HTR-8/SVneo (cell line): ENCODE measurements at places on chromosomes 6 and 20.

- no peak for DNase-seq
These were observed 92.9 kb downstream of the GJA10 start for GRCh38 chr6:89987140-89987539.

DNA sequence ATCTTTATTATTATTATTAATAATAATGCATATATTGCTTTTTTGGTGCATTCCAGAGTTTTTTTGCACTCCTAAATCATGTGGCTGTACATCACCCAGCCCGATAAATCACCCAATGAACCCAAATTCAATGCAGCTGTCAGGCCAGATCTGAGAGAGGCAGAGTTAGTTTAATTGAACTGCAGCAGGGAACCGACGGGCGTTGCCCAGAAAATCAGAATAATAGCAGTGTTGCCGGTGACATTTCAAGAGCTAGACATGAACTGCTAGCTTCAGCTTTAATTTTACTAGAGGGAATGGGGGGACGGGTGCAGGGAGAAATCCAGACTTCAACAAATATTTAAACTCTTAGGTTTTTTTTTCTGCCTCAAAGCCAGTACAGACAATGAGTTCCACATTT is 135.0 kb downstream of the CLIC5 start:
- no peak for DNase-seq

DNA sequence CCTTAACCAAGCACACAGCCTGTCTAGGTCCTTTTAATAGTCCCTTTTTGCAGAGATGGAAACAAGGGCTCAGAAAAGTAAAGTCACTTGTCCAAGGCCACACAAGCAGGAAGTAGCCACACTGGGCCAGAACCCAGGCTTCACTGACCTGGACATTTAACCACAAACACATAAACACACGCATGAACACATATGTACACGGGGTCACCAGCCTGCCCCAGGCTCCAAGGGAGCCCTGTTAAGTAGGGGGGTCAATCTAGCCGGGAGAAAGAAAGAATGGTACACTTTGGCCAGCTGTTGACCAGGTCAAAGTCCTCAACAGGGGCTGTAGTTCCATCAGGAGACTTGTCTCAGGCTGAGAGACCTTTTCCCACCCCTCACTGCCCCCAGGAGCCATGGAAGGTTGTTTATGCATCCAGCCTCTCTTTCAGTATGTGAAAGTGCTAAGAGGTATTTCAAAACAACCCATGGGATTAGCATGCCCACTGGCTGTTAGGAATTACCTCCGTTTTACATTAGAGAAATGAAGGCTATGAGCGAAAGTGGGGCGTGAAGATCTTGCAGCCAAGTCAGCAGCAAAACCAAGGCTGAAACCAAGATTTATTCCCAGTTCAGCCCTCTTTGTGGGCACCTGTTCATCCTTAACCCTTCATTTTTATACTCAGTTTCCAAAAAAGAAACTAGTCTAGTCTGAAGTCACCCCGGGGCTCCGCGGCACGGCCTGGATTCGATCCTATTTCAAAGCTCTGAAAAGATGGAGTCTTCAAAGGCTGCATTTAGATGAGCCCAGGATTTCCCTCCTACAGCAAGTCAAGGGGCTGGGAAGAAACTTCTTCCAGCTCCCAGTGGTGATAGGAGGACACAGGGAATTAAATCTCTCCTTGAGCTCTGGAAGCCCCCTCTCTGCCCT is 9.8 kb downstream of the SDC4 start:
- no peak for DNase-seq

GRCh38 chr6:41159415-41160082 is 3.4 kb downstream of the TREM2 start:
- no peak for DNase-seq

GRCh38 chr6:6125495-6125894 is 118.8 kb upstream of the NRN1 start:
- DNase-seq = no peak

GRCh38 chr6:36068586-36068985 is 41.0 kb downstream of the MAPK14 start:
- no peak for DNase-seq

DNA sequence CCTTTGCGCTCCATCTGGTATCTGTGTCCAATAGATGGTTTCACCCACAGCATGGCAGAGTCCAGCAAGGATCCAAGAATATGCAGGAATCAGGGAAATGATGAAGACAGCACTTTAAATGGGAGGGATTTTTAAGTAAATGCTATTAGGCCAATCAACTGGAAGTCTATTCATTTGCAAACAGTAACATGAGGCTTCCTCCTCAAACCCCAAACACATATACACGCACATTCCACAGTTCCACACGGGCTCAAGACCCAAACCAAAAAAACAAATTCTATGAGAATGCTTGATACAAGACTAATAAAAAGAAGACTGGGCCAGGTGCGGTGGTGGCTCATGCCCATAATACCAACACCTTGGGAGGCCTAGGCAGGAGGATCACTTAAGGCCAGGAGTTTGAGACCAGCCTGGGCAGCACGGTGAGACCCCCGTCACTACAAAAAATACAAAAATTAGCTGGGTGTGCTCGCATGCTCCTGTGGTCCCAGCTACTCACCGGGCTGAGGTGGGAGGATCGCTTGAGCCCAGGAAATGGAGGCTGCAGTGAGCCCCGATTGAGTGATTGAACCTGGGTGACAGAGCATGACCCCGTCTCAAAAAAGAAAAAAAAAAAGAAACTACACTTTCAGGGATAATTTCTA is 21.9 kb upstream of the TFAP2C start:
- no peak for DNase-seq

DNA sequence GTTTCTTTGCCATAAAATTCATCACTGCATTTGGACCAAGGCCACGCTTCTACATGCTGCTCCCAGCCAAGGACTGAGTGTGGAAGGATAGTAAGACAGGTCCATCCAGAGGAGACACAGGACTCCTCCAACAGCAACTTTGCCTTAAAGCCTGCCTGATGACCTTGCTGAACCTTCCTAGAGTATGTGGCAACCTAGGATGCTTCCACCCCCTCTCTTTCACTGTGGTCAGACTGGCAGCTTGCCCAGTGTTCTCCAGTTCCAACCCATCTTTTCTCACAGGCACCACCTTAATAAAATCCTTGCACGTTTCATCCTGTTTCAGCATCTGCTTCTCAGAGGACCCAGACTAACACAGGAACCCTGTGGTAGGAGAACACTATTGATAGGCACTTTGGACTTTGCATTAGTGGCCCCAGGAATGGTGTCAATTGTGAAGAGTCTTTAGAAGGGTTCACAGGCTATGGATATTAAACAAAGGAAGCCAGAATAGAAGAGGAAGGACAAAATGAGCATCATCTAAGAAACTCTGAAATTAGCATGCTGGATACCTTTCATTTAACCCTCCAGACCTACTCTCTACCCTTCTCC is 2.4 kb upstream of the PKHD1 start:
- no peak for DNase-seq

GRCh38 chr6:36196113-36196879 is at the start of gene BRPF3:
Gene BRPF3 (plus strand): TSS chr6:36196744. CDS start chr6:36200323, 3,579 bp downstream.
- peak; percentile 62 for DNase-seq

GRCh38 chr6:165967810-165968407 is 199.7 kb downstream of the TBXT start:
- DNase-seq = no peak

GRCh38 chr6:99114769-99115406 is 167.1 kb upstream of the FBXL4 start:
- no peak for DNase-seq
